Hepatocyte (in vitro differentiated cells): ENCODE measurements at places on chromosomes 4 and X. TPM values are rescaled to one million over a fixed set of nuclear protein-coding genes. Genes with fewer than 3 reads are reported as not detected.
A peak's percentile ranks its signal among the peaks of the same experiment; 100 is the strongest.

- no peak overlapping the region for H3K4me3 ChIP-seq
- DNase-seq = peak; percentile 3
- H3K27ac ChIP-seq = no peak overlapping the region
Measured at GRCh38 chr4:8919651-8920288, 48.1 kb upstream of the HMX1 start.

GRCh38 chrX:78527263-78527662 lies 131.9 kb downstream of the RTL3 start:
- no peak for DNase-seq
- H3K27ac ChIP-seq = no peak overlapping the region
- no peak overlapping the region for H3K4me3 ChIP-seq
- no peaks in the 10 kb centered on the region for H3K27me3 ChIP-seq
- no peaks in the 10 kb centered on the region for H3K36me3 ChIP-seq

- H3K27me3 ChIP-seq = peaks cover 2% of the 10 kb centered on the region
- no peaks in the 10 kb centered on the region for H3K36me3 ChIP-seq
- no peak overlapping the region for H3K27ac ChIP-seq
- no peaks in the 10 kb centered on the region for H3K4me1 ChIP-seq
- peak; percentile 1 for DNase-seq
- H3K4me3 ChIP-seq = no peak overlapping the region
Measured at GRCh38 chr4:186151499-186151898, 39.9 kb upstream of the CYP4V2 start.

- H3K27ac ChIP-seq = no peak overlapping the region
- peaks cover 3% of the 10 kb centered on the region for H3K4me1 ChIP-seq
- no peaks in the 10 kb centered on the region for H3K36me3 ChIP-seq
- no peak overlapping the region for H3K4me3 ChIP-seq
- DNase-seq = no peak
Measured at GRCh38 chrX:41665686-41666085, 23.1 kb upstream of the GPR34 start.

GRCh38 chr4:26001816-26002215 lies 87.8 kb downstream of the SMIM20 start:
- no peak overlapping the region for H3K4me3 ChIP-seq
- H3K36me3 ChIP-seq = no peaks in the 10 kb centered on the region
- DNase-seq = no peak

MAGEB1 gene
- polyA plus RNA-seq = not detected in 2 replicates

GRCh38 chr4:110164251-110164650 lies 34.2 kb downstream of the ELOVL6 start:
- peaks cover 22% of the 10 kb centered on the region for H3K4me1 ChIP-seq
- no peaks in the 10 kb centered on the region for H3K27me3 ChIP-seq
- H3K27ac ChIP-seq = peak overlapping the region; percentile 49
- H3K4me3 ChIP-seq = no peak overlapping the region
- no peaks in the 10 kb centered on the region for H3K36me3 ChIP-seq
- DNase-seq = no peak

CRMP1 gene
- 12.5 TPM in 2 replicates for polyA plus RNA-seq

DNA sequence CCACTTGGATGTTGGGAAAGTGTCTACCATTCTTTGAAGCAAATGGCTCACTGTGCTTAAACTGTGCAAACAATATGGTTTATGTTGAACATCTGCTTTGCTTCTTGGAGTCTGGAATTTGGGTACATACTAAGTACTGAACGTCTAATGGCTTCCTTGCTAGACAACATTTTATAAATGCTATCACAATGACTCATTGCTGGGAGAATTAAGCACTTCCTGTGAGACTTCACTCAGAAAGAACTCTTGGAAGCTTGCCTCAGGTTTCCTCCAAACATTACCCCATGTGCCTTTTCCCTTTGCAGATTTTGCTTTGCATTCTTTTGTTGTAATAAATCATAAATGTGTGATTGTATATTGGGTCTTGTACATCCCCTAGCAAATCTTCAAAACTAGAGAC lies 139.7 kb downstream of the PACRGL start:
- no peaks in the 10 kb centered on the region for H3K27me3 ChIP-seq
- H3K27ac ChIP-seq = no peak overlapping the region
- DNase-seq = peak; percentile 26
- no peaks in the 10 kb centered on the region for H3K36me3 ChIP-seq
- H3K4me3 ChIP-seq = no peak overlapping the region
